Suprapubic skin (tissue), 4 donors: ENCODE measurements at places on chromosomes 16 and 17. TPM values are rescaled to one million over a fixed set of nuclear protein-coding genes. Genes with fewer than 3 reads are reported as not detected.

CCL2 gene
- total RNA-seq: 7.1 TPM

CFAP97D1 gene
- 0.10 TPM for total RNA-seq

- no peak for DNase-seq
Observed at GRCh38 chr16:3580251-3580651, 3.0 kb upstream of the NLRC3 start.

TBC1D3 gene
- total RNA-seq: not detected

- DNase-seq: no peak
Observed at GRCh38 chr17:34511931-34512330, 67.5 kb upstream of the TMEM132E start.

KRT32 gene
- total RNA-seq: 11.5 TPM

DNA sequence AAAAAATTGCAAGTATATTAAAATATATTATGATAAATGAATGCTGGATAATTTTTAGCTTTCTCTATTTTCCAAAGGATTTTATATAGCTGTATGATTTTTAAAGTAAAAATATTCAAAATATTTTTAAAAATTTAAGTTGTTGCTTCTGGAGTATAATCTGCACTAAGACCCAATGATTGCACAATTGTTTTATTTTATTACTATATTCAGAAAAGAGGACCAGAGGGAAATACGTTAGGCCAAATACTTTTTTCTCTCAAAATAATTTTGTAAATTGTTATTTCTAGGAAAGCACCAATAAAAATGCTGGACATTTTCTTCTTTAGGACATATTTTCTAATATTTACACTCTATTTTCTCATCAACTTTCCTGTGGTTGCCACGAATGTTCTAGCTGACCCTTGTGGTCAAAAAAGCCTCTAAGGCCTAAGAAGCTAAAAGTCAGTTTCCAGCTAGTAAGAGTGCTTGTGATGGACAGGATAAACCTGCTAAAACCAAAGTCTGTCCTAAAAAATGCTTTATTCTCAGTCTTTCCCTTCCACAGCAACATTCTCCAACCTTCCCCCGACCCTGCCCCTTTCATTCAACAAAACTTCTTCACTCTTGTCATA, 31.2 kb downstream of the MMD start:
- DNase-seq: no peak

- peak; percentile 87 for DNase-seq
Observed at GRCh38 chr17:50479522-50480141, 972 bp downstream of the RSAD1 start.

ARL5C gene
- not detected for total RNA-seq

DNA sequence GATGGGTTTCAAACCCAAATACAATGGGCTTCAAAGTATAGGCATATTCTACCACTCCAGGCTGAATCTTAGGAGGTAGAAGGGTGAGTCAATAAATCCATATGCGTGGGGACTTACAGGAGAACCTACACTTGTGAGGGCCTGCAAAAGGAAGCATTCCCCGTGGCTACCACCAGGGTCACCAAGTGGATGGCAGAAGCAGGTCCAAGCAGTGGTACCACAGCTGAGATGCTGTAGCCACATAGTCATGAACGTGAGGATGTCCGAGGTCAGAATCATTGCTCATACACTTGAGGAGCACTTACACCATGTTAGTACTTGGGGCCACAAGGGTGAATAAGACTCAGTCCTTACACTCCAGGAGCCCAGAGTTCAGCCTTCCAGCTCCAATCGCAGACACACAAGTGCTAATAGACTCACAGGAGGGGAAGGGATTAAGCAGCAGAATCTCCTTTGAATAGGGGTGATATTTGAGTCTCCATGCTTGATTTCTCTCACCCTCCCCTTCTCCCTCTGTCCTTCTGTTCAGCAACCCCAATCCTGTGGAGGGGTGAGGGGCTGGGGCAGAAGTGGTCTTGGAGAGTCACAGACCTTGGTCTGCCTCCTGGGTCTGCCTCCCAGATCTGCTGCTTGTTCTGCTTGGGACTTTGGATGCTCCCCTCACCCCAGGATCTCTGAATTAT, 42.5 kb upstream of the ASIC2 start:
- no peak for DNase-seq

GRCh38 chr16:52652033-52652432, 105.1 kb upstream of the TOX3 start:
- no peak for DNase-seq

GRCh38 chr16:88804173-88804551, 573 bp downstream of the CDT1 start:
- DNase-seq: no peak

- DNase-seq: no peak
Observed at GRCh38 chr17:7122381-7122780, 7.8 kb upstream of the ASGR2 start.

KRTAP4-7 gene
- 50.0 TPM for total RNA-seq

DNA sequence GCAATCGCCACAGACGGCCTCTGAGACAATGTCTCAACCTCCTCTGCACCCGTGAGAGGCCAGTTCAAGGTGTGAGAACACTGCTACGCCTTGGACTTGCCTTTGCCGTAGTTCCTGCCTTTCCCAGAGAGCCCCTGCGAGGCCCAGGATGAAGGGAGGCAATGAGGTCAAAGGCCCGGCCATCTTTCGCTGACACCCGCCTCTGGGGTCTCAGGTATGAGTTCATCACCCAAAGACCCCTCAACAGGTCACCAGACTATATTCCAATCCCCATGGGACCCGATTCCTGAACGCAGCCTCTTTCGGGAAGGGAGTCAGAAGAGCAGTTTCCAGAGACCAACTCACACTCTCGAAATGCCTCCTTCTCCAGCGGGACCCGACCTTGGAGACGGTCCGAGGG, 573.5 kb downstream of the KCNJ18 start:
- DNase-seq: no peak

- no peak for DNase-seq
Observed at GRCh38 chr17:13230350-13231264, 212.8 kb upstream of the ELAC2 start.

- no peak for DNase-seq
Observed at GRCh38 chr16:89785523-89786155, 30.8 kb downstream of the FANCA start.

GRCh38 chr16:15835136-15835878, 21.5 kb downstream of the MYH11 start:
- DNase-seq: no peak

- no peak for DNase-seq
Observed at GRCh38 chr17:57852092-57852954, 2.5 kb upstream of the MRPS23 start.

GRCh38 chr17:44000141-44000860, 4.1 kb upstream of the NAGS start:
- DNase-seq: no peak

DNA sequence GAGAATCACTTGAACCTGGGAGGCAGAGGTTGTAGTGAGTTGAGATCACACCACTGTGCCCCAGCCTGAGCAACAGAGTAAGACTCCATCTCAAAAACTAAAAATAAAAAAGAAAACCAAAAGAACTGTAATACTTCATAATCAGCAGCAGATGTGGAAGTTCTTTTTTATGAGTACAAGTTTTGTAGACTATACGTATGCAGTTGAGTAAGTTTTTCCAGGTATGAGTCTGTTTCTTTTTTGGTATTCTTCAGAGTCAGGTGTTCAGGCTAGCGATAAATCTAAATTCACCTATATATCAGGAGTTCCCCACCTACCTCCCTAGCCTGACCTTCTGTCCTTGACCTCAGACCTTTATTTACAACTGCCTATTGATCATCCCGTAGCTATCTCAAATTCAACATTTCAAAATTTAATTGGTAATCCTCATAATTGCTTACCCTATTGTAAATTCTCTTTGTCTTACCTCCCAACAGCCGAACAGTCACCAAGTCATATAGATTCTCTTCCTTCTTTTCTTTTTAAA, 10.7 kb downstream of the DCTN5 start:
- DNase-seq: no peak

PERCC1 gene
- not detected for total RNA-seq

DNA sequence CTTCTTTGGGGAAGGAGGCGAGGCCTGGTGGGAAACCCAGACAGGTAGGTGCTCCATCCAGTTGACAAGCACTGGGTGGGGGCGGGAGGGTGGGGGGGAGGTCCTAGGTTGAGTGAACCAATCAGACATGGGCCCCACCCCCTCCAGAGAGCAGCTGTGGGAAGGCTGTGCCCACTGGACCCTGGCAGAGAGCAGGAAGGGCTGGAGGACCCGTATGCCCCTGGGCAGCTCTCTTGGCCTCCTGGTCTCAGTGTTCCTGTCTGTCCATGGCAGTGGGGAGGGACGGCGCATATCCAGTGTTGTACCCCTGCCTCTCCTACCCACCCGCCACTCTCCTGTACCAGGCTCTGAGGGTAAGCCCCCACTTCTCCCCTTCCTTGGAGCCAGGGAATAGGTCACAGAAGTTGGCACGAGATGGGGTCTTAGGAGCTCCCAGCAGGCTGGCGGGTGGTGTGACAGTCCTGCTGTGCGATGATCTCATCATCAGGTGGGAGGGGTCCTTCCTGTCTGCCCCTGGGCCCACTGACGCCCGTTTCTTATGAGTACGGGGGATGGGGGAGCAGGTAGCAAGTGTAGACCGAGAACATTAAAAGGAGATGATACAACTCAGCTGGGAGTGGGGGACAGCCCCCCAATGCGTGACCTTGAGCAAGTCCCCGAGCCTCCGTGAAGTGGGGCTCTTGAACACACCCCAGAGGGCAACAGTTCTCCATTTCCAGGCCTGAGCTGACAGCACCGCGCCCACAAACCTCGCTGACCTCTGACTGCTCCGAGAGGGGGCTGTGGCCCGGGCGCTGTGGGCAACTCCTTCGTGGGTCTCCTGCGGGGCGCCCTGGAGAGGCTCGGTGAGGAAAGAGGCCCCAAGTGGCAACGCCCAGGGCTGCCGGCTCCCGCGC, 1.2 kb upstream of the ZFPM1 start:
- DNase-seq: no peak

MEIOB gene
- total RNA-seq: 0.29 TPM

GRCh38 chr16:2702871-2703745, 16.9 kb downstream of the PRSS27 start:
- DNase-seq: no peak

- DNase-seq: no peak
Observed at GRCh38 chr17:50640686-50641351, 6.1 kb downstream of the ABCC3 start.

DNA sequence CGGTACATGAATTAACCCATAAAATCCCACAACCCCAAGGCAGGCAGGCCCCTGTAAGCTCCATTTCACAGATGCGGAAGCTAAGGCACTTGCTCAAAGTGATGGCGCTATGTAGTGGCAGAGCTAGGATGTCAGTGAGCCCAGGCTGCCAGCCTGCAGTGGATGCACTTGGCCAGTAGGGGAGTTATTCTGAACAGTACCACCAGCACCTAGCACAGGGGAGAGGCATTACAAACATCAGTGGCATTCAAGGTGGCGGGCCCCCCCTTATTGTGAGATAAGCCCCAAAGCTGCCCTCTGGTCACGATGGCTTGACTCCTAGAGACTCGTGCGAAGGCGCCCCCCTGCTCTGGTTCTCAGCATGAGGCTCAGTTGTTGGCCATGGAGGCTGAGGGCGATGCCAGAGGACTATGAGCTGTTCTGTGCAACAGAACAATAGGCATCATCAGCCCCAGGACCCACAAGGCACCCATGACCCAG, 33.8 kb downstream of the GTF3C1 start:
- no peak for DNase-seq

ZFHX3 gene
- total RNA-seq: 16.1 TPM

ACSM2B gene
- not detected for total RNA-seq

DNA sequence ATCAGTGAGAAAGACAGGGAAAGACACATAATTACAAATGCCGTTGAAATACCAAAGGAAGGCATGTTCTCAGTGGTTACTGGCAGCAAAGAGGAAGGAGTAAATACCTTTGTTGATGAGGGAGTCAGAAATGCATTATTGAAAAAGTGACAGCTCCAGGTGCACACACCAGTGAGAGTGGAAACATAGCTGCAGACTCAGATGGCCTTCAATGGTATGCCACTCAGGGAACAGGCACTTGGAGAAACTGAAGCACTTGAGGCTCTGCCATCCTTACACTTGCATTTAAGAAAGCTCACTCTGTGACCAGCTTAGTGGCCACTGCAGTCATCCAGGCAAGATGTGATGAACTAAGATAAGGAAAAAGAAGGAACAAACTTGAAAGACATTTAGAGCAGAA, 29.9 kb downstream of the NOG start:
- no peak for DNase-seq

SLFN14 gene
- total RNA-seq: not detected

DNA sequence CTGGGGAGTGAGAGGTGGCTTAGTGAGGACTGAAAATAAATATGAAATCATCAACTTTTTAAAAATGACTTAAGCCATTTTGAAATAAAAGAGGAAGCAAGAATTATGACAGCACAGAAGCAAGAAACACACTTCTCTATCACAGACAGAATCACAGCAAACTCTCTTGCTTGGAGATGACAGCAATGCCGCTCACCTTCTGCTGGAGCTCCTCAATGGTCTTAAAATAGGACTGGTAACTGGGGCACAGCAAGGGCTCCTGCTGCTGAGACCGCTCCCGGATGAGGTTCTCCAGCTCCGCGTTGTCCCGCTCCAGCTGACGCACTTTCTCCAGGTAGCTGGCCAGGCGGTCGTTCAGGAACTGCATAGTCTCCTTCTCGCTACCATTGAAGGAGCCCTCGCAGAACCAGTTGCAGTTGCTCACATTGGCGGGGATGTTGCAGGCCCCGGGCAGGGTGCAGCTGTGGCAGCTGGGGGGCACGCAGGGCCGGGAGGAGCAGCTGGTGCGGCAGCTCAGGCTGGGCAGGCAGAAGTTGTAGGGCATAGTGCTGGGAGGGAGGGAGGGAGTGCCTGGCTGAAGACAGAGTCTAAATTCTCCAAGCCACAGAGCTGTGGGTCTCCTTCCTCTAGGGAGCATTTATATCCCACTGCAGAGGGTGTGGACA, at the start of gene KRT31:
KRT31 (minus strand) TSS at position 613 of the 665 bp plus-strand sequence; CDS start at position 544, 69 bp downstream.
- DNase-seq: no peak

DNA sequence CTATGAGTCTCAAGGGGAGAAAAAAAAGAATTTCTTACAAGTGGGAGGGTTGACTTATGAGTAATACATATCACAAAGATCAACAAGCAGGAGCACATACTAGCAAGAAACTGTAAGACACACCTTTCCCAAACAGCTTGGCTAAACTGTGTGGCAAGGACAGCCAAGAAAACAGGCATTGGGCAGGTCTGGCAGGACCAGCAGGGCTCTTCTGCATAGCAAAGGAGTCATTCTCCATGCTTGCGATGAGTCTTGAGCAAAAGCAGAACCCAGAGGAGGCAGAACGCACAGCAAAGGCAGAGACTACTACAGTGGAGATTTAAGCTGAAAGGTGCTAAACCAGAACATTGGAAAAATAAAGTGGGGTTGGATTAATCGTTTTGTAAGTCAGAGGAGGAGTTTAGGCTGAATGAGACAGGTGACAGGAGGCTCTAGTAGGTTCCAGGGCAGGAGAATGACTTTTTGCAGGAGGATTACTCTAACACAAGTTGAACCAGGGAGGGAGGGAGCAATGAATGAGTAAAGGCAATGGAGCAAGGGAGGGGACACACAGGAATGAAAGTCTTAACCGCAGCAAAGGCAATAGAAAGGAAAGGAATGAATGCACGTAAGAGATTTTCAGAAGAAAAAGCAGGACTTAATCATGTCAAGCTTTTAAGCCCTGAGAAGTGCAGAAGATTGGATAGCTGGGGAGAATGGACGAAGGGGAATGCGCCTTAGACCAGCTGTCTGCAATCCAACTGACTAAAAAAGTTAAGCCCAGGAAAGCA, 2.7 kb downstream of the N4BP1 start:
- no peak for DNase-seq
